ENCODE measurements at places on chromosomes 3 and 15. TPM values are rescaled to one million over a fixed set of nuclear protein-coding genes. Genes with fewer than 3 reads are reported as not detected.

SMCO1 gene
- not detected for polyA plus RNA-seq

GOLGA6L4 gene
- polyA plus RNA-seq, result 2.1 TPM

DNA sequence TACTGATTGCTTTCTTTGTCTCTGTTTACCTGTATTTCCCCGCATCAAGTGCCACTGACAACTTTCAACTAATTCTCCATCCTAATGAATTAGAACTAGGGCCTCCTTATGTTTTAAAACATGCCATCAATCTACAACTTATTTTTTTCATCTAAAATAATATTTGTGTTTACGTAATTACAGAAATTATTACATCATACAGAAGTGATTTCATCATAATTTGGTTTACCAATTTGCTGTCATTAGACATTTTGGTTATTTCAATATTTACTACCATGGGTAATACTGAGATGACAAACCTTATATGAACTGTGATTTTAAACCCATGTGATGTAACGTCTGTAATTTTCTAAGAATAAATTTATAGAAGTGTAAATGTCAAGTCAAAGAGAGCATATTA is 468.0 kb upstream of the IL12A start:
- no peak overlapping the region for H3K4me3 ChIP-seq
- no peak for DNase-seq
- H3K4me1 ChIP-seq, result no peaks in the 10 kb centered on the region
- no peaks in the 10 kb centered on the region for H3K27me3 ChIP-seq

GRCh38 chr3:183837894-183838293 is 12.5 kb upstream of the MAP6D1 start:
- peaks cover 37% of the 10 kb centered on the region for H3K36me3 ChIP-seq
- no peak for DNase-seq
- no peaks in the 10 kb centered on the region for H3K27me3 ChIP-seq
- H3K27ac ChIP-seq, result no peak overlapping the region
- no peak overlapping the region for H3K4me3 ChIP-seq
- H3K4me1 ChIP-seq, result no peaks in the 10 kb centered on the region

GRCh38 chr3:138300647-138301046 is 29.0 kb downstream of the NME9 start:
- no peaks in the 10 kb centered on the region for H3K27me3 ChIP-seq
- H3K4me1 ChIP-seq, result no peaks in the 10 kb centered on the region
- H3K27ac ChIP-seq, result no peak overlapping the region
- DNase-seq, result no peak
- peaks cover 6% of the 10 kb centered on the region for H3K36me3 ChIP-seq
- H3K4me3 ChIP-seq, result no peak overlapping the region

SLC35G2 gene
- polyA plus RNA-seq, result 5.9 TPM

DNA sequence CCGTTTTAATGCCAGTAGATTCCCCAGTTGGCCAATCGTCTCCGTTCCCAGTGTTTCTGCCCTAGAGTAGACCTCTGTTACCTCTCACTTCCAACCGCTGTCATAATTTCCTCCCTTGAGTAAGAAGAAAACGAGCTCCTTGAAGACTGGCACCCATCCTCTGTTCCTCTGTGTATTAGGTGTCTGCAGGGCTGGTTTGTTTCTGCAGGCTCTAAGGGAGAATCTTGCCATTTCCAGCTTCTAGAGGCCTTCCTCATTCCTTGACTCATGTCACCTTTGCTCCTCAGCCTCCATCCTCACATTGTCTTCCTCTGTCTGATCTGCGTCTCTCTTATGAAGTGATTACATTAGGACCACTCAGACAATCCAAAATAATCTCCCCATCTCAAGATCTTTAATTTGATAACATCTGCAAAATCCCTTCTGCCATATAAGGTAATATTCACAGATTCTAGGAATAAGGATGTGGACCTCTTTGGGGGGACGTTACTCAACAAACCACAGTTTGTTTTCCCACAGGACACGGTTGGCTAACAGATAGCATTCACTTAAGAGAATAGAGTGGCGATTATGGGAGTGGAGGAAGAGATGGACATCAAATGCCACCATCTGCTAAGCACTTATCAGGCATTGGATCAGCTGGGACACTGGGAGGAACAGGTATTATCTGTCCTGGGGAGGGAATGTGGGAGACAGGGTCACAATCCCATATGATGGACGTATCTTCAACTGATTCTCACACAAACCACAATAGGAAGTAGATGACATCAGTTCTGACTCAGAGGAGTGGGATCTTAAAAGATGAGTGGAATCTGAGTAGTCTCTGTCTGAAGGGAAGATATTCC is 17.1 kb downstream of the ARHGAP31 start:
- no peak overlapping the region for H3K4me3 ChIP-seq
- peaks cover 19% of the 10 kb centered on the region for H3K4me1 ChIP-seq
- H3K27ac ChIP-seq, result peak overlapping the region; percentile 70
- no peaks in the 10 kb centered on the region for H3K27me3 ChIP-seq

MINAR1 gene
- 0.55 TPM for polyA plus RNA-seq

DNA sequence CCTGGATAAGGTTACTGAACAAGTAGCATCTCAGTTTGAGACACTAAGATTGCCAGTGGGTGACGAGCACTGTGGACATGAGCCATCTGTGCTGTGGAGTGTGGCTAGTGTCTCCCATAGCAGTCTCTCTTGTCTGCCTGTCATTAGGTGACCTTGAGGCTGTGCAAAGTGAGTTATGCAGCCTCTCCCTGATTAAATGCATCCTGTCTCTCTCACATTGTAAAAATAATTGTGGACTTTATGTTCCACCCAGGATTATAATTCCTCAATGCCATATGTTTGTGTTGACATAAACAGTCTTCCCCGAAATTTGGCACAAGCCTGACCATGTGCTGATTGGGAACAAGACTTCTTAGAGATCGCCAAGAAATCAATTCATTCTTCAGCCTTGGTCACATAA is 168.9 kb downstream of the MYRIP start:
- H3K27ac ChIP-seq, result no peak overlapping the region
- H3K4me3 ChIP-seq, result no peak overlapping the region
- no peaks in the 10 kb centered on the region for H3K36me3 ChIP-seq
- H3K4me1 ChIP-seq, result no peaks in the 10 kb centered on the region

HTR3E gene
- polyA plus RNA-seq, result not detected

- peak; percentile 85 for DNase-seq
- no peaks in the 10 kb centered on the region for H3K36me3 ChIP-seq
- peak overlapping the region; percentile 53 for H3K27ac ChIP-seq
- H3K4me1 ChIP-seq, result peaks cover 10% of the 10 kb centered on the region
- H3K4me3 ChIP-seq, result no peak overlapping the region
- no peaks in the 10 kb centered on the region for H3K27me3 ChIP-seq
These were observed 194.3 kb downstream of the RORA start for GRCh38 chr15:61034678-61035291.

DNA sequence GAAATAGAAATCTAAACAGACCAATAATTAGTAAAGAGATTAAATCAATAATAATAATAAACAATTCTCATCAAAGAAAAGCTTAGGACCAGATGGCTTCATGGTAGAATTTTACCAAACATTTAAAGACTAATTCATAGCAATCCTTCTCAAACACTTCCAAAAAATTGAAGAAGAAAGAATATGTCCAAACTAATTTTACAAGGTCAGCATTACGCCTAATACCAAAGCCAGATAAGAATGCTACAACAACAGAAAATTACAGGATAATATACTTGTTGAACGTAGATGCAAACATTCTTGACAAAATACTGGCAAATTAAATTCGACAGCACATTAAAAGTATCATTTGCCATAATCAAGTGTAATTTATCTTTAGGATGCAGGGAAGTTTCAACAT is 36.1 kb upstream of the CADM2 start:
- DNase-seq, result no peak
- H3K4me3 ChIP-seq, result no peak overlapping the region
- no peak overlapping the region for H3K27ac ChIP-seq
- H3K4me1 ChIP-seq, result no peaks in the 10 kb centered on the region

- no peaks in the 10 kb centered on the region for H3K36me3 ChIP-seq
- H3K27ac ChIP-seq, result no peak overlapping the region
- no peak for DNase-seq
- H3K27me3 ChIP-seq, result no peaks in the 10 kb centered on the region
These were observed 1123.0 kb downstream of the ROBO1 start for GRCh38 chr3:78644847-78645246.

DNA sequence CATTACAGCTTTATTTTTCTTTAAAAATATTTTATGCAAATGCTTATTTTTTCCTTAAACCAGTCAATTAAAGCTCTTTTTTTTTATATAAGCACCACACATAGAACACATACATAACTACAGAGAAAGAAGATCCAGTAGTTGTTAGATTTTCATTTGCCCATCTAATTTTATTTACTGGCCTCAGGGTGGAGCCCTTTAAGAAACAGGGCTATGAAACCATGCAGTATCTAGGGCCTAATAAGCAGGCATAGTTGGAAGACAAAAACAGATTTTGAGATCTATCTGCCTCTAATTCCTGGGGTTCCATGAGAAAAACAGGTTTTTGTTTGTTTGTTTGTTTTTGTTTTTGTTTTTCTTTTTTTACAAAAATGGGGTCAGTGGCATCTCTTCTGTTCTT is 120.6 kb downstream of the BCHE start:
- no peak overlapping the region for H3K27ac ChIP-seq
- H3K4me1 ChIP-seq, result no peaks in the 10 kb centered on the region
- H3K27me3 ChIP-seq, result no peaks in the 10 kb centered on the region
- no peaks in the 10 kb centered on the region for H3K36me3 ChIP-seq
- DNase-seq, result no peak

- peaks cover 41% of the 10 kb centered on the region for H3K4me1 ChIP-seq
- peak overlapping the region; percentile 28 for H3K27ac ChIP-seq
- H3K27me3 ChIP-seq, result no peaks in the 10 kb centered on the region
- DNase-seq, result peak; percentile 54
- H3K4me3 ChIP-seq, result no peak overlapping the region
- no peaks in the 10 kb centered on the region for H3K36me3 ChIP-seq
These were observed 33.1 kb downstream of the FLNB start for GRCh38 chr3:58041182-58041825.

DNA sequence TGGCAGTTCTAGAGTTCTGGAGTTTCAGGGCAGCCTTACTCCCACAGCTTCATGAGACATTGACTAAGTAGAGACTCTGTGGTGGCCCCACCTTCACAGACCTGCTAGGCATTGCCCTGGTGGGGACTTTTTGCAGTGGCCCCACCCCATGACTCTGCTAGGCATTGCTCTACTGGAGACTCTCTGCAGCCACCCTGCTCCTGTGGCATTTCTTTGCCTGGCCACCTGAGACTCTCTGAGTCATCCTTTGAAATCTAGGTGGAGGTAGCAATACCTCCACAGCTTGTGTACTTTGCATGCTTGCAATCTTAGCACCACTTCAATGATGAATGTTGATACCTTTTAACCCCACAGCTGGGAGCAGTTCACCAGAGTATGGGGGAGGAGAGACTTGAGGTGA is 40.6 kb upstream of the DHX36 start:
- no peaks in the 10 kb centered on the region for H3K27me3 ChIP-seq
- H3K4me1 ChIP-seq, result no peaks in the 10 kb centered on the region
- H3K4me3 ChIP-seq, result no peak overlapping the region
- DNase-seq, result no peak
- no peak overlapping the region for H3K27ac ChIP-seq
- H3K36me3 ChIP-seq, result no peaks in the 10 kb centered on the region

DNA sequence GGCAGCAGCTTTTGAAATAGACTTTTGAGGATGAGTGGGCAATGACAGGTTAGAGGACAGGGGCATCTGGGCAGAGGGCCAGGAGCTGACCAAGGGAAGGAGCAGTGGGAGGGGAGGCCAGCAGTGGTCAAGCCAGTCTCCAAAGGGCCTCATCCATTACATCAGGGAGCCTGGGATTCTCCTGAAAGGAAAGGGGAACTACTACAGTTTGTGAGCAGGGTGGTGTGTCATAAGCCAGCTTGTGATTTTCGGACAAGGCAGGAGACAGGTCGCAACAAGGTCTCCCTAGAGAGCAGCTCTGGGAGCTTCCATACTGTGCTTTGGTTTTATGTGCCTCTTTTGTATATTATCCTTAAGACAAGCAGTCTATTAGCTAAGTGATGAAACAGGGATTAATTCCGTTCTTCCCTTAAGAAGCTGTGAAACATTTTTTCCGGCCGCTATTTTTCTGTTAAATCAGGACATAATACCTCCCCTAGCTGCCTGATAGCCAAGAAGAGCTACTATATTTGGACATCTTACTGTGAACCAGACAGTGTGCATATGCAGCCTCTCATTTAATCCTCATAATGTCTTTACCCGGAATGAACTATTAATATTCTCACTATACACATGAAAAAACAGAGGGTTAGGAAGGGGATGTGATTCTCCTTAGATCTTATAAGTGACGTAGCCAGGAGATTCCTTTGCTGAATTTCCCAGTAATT is 46.4 kb downstream of the C2CD4B start:
- H3K4me3 ChIP-seq, result peak overlapping the region; percentile 32
- no peaks in the 10 kb centered on the region for H3K36me3 ChIP-seq
- H3K27me3 ChIP-seq, result no peaks in the 10 kb centered on the region
- peaks cover 3% of the 10 kb centered on the region for H3K4me1 ChIP-seq
- DNase-seq, result peak; percentile 31

SCAMP5 gene
- 1.6 TPM for polyA plus RNA-seq

GRCh38 chr15:49215768-49216739 is 46.0 kb downstream of the GALK2 start:
- H3K4me3 ChIP-seq, result no peak overlapping the region
- H3K27me3 ChIP-seq, result no peaks in the 10 kb centered on the region
- DNase-seq, result no peak

- no peak for DNase-seq
- no peaks in the 10 kb centered on the region for H3K4me1 ChIP-seq
- peak overlapping the region; percentile 29 for H3K27ac ChIP-seq
- H3K27me3 ChIP-seq, result no peaks in the 10 kb centered on the region
- H3K36me3 ChIP-seq, result peaks cover 52% of the 10 kb centered on the region
These were observed 130.0 kb downstream of the FBN1 start for GRCh38 chr15:48515500-48515899.

DNA sequence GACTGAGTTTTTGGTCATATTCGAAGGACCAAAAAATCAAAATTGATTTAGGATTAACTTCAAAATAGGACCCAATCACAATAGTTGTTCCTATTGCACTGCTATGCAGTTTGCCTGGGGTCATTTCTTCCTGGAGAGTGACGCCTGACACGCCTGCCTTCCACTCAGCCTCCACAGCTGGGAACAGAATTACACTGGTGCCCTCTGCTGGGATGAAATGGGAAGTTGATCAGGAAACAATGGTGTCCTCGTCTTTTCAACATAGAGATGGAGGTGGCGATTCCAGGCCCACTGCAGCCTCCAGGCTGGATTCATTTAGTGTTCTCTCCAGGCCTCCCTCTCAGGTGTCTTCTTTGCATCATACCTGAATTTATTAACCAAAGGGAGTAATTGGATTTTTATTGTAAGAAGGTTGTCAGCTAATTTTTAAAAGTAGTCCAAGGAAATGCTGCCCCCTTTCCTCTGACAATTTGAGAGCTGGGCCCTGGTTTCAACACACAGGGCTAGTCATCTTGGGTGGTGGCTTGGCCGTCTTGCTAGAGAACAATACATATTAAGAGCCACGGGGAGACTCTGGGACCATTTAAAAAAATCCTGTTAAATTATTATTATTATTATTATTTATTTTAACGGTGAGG is 69.7 kb downstream of the GAP43 start:
- DNase-seq, result peak; percentile 72
- H3K4me3 ChIP-seq, result no peak overlapping the region
- H3K4me1 ChIP-seq, result peaks cover 5% of the 10 kb centered on the region

SSUH2 gene
- 0.10 TPM for polyA plus RNA-seq

All from IMR-90 (cell line).